Midbrain (tissue), 1 donor: ENCODE measurements at places on chromosomes 5 and 9.

GRCh38 chr5:133396814-133397213, 215.5 kb downstream of the FSTL4 start:
- DNase-seq = no peak

DNA sequence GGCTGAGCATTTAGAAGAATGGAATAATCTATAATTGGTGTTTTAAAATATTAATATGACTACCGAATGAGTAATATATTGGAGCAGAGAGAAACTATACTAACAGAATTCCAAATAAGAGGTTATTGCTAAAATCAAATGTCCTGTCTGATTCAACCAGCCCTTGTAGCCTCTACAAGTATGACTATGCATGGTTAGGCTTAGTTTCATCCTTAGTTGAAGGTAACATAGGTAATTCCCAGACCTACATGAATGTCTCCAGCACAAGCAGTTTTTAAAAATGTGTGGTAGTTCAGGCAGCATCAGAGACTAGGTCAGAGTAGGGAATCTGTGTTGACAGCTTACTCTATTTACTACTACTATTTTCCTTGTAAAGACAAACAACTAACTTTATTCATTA, 51.7 kb upstream of the SLC27A6 start:
- no peak for DNase-seq

GRCh38 chr5:86371061-86371460, 246.7 kb upstream of the COX7C start:
- DNase-seq = no peak

DNA sequence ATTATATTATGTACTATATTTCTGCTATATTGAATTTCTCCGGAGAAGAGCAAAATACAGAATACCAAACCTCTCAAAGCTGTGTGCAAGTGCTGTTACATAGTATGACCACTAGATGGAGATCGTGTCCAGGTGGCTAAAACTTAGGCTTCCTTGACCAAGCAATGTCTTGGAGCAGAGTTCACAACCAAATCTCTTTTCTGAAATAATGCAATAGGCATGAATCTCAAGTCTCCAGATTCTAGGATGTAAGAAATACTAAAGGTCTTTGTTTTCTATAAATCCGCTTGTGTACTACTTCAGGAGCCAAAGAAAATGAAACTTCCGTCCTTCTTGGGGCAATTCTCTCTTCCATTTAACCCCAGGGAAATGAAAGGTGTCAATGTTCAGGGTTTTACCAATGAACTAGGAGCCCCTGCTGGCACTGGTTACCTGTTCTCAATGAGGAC, 181.5 kb upstream of the RAI14 start:
- peak; percentile 70 for DNase-seq

DNA sequence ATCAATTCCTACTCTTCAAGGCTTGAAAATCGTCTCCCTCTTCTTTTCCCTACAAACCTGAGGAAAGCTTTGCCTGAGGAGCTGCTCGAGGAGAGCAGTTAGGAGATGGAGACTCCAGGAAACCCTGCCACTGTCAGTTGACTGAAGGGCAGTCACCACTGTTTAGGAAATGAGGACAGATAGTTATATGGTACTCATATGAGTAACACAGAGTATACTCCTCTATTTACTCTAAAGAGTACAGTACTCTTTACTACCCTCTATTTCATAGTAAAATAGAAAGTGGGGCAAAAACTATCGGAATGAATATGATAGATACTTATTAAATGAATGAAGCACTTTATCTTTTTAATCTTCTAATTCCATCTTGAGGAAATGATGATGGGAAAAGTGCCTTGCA, 115.8 kb downstream of the MAPKAP1 start:
- no peak for DNase-seq

DNA sequence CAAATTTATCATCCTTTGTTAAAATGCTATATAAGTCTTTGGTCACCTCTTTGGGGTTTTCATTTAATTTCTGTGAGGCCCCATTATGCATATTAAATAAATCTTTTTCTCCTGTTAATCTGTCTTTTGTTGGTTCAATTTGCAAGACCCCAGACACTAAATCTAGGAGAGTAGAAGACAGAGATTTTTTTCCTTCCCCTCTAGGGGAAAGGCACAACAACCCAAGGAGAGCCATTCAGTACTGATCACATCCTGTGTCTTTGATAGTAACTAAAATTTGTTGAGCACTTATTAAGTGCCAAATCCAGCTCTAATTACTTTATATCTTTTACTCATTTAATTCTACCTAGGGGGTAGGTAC, 74.4 kb downstream of the ALDH7A1 start:
- DNase-seq = no peak

GRCh38 chr9:6938447-6938846, 180.7 kb downstream of the KDM4C start:
- DNase-seq = no peak

- peak; percentile 36 for DNase-seq
Measured at GRCh38 chr5:61319388-61320146, 12.5 kb upstream of the ZSWIM6 start.

DNA sequence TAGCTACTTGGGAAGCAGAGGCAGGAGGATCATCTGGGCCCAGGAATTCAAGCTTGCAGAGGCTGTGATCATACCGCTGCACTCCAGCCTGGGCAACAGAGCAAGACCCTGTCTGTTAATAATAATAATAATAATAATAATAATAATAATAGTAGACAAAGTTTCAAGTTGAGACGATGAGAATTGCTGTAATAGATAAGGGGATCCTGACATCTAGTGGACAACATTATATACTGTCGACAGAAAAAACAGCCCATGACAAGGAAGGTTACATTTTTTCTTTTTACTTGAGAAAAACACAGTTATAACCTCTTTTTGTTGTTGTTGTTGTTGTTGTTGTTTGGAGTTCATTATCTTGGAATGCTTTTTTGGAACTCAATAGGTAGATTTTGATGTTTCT, 35.3 kb downstream of the NDFIP1 start:
- peak; percentile 27 for DNase-seq

DNA sequence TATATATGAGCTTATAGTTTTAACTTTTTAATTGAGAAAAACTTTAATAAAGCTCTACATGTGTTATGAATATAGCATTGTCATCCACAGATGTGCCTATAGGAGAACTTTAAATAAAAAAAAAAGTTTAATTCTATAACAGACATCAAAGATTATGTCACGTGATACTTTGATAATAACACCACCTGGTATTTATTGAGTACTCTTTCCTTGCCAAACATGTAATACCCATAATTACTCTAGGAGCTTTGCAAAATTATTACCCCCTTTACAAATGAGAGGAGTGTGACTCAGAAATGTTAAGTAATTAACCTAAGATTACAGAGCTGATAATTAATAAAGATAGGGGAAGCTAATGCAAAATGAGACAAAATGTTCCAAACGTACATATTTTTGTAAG, 43.0 kb downstream of the ITGA2 start:
- DNase-seq = no peak

GRCh38 chr5:24909210-24909609, 264.4 kb upstream of the CDH10 start:
- no peak for DNase-seq

- DNase-seq = peak; percentile 88
Measured at GRCh38 chr9:95127249-95128176, 190.0 kb downstream of the FANCC start.

GRCh38 chr5:90909101-90909503, 350.5 kb downstream of the ADGRV1 start:
- DNase-seq = no peak

DNA sequence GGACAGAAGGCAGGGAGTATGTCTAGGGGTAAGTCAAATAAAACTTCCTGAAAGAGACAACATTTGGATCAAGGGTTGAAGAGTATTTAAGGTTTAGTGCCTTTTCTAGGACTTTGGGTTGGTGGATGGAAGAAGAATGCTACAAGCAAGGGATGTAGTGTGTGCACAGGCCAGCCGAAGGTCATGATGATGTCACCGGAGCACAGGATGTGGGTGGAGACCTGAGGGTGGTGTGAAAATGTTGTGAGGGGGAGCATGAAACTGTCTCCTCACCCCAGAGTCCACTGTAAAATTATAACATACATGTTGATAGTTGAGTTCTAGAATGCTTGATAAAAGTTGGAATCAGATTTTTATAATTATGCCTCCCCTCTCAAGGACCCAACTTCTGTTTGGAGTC, 553.3 kb upstream of the SGCD start:
- DNase-seq = no peak

DNA sequence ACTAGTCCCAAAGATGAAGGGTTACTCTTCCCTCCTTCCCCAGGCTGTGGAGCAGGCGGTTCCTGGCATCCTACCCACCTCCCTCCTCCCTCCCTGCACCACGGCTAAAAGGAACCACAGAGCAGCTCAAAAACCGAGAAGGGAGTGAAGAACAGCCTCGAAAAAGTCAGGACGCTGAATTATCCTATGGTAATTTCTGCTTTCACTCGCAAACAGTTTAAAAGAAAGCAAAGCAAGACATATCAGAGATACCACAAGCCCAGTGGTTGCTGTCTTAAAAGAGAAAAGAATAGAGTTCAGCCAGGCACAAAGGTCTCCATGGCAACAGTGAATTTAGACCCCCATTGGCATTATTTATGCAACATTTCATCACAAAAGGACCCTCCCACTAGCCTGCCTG, 315.4 kb downstream of the CTNND2 start:
- DNase-seq = peak; percentile 84
